ENCODE measurements at places on chromosomes 16 and 17.

- no peak for DNase-seq
Measured at GRCh38 chr17:27553019-27553511, 77.9 kb upstream of the LGALS9 start.

- DNase-seq, result no peak
Measured at GRCh38 chr16:77805398-77805797, 17.0 kb downstream of the VAT1L start.

DNA sequence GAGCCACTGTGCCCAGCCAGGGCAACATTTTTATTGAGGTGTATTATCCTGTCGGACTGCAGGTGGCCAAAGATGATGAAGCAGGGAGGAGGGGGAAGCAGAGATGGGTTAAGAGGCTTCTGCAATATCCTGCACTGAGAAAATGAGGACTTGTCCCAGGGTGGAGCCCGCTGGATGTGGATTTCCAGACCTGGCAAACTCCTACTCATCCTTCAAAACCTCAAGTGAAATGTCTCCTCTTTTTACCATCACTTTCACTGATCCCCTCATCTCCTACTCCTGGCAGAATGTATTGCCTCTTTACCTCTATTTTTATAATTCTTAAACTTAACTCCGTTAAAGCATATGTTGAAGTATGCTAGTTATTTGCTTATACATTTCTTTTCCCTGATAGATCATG is 60.9 kb downstream of the MGAT5B start:
- no peak for DNase-seq

- DNase-seq, result no peak
Measured at GRCh38 chr16:25158401-25158800, 46.9 kb downstream of the LCMT1 start.

GRCh38 chr16:87322360-87322759 is 5.2 kb upstream of the C16orf95 start:
- no peak for DNase-seq

DNA sequence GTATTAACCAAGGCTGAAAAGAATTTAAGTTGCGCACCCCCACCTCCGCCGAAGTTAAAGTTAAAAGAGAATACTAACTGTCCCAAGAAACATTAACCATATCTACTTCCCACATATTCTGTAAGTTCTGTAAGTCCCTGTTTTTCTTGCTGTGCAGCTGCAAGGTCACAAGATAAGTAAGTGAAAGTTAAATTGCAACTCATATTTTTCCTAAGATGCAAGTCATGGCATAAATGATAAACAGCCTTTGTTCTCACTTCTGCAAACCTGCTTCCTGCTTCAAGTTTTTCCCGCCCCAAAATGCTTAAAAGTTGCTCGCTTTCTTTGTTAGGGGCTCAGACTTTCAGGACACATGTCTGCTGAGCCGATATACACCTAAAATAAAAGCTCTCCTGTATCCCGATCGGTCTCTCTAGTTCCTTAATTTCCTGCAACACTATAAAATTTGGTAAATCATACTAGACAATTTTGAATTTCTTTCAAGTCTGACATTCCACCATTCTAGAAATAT is 32.6 kb upstream of the ABCA9 start:
- DNase-seq, result no peak

- no peak for DNase-seq
Measured at GRCh38 chr17:58944166-58944565, 162.5 kb downstream of the TRIM37 start.
